CD4-positive, alpha-beta T cell treated with Interleukin-17A for 4 hours (primary cell): ENCODE measurements at places on chromosomes 12 and 14.

- no peak for DNase-seq
Measured at GRCh38 chr14:87097015-87097414, 896.0 kb downstream of the GALC start.

GRCh38 chr12:49547090-49547690 is 8.4 kb downstream of the KCNH3 start:
- no peak for DNase-seq

- DNase-seq, result no peak
Measured at GRCh38 chr14:103830511-103831270, 16.7 kb downstream of the PPP1R13B start.

DNA sequence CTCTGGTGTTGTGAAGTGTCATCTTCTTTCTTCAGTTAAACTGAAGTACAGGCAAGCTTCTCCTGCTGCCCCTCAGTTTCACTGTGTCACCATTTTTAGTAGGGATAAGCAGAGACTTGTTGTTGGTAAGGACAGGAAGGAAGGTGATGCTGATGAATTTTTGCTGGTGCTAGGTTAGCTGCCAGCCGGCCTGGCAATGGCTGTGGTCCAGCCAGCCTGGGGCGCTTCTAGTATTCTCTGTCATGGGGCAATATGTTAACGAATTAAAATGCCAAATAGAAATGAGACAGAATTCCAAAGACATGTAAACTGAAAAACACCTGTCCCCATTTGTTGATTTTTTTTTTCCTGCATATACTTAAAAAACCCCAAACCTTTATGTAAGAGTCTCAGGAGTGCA is 602.9 kb downstream of the DIO2 start:
- no peak for DNase-seq

- no peak for DNase-seq
Measured at GRCh38 chr12:14326699-14327098, 38.8 kb upstream of the ATF7IP start.

DNA sequence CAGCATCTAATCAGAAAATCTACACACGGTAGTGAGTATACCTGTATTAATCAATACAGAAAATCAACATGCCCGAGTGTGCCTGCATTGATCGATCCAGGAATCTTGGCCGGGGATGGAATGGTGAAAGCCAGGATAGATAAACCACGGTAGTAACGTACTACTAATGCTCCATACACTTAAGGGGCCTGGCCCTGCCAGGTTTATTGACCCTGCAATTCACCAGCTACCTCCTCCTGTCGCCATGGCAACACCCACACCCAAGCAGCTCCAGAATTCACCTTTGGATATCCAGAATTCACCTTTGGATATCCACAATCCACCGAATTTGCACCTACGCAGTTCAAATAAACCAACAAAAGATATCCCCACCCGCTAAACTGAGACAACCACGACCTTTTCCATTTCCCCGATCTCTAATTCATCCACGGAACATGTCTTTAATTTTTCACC is 14.8 kb upstream of the CALM1 start:
- peak; percentile 38 for DNase-seq

- DNase-seq, result no peak
Measured at GRCh38 chr14:63874223-63874622, 21.4 kb downstream of the SYNE2 start.

DNA sequence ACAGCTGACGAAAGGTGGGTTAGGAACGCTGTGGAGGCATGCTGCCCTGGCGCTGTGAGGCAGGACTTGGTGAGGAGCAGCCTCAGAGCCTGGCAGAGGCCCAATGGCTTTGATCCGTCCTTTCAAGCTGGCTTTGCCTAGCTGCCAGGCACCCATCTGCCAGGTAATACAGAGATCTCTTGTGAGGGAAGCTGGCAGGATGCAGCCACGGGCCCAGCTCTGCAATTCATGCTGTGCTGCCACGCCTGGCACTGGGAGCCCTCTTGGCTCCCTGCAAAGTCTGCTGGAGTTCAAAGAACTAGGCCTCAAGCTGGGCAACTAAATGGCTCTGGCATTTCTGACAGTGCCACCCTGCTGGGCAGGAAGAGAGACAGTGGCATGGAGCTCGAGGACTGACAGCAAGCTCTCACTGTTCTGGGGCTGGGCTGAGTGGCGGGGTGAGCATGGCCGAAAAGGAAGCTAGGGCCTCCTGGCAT is 18.7 kb downstream of the IQSEC3 start:
- DNase-seq, result no peak

DNA sequence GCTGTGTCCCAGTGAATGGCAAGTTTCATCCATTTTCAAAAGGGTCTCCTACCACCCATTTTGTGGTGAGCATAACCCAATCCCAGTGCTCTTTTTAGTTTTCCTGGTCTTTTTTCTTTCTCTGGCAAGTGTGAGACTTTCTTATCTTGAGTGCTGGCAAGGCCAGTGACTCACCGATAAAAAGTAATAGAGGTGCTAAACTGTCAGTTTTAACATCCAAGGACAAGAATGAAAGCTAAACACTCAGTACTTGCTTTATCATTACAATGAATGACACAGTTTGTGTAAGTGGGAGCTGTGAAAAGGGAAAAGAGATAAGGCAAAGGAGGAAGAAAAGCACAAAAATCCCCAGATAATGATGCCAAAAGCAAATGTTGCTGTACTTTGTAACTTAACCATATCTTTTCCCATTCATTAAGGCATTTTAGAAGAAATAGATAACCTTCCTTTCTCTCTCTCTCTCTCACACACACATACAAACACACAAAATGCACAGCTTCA is 4.9 kb upstream of the LRIG3 start:
- no peak for DNase-seq

- DNase-seq, result no peak
Measured at GRCh38 chr14:36455241-36455627, 64.8 kb downstream of the NKX2-1 start.

GRCh38 chr12:154058-154457 is 59.9 kb downstream of the SLC6A12 start:
- DNase-seq, result no peak

DNA sequence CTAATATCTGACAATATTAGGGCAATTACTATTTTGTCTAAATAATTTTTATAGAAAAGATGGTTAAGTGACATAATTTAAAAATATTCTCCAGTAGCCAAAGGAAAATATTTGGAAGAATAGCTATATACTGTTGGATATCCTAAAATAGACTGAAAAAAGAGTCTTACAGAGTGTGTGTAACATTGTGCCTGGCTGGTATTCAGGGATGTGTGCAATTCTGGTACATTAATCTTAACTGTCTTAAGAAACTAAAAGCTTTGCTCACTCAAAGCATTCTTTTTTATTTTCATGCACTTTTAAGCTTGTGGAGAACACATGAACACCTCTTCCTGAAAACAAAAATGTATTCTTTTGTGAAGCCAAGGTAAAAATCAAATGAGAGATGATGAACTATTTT is 10.1 kb upstream of the NR2C1 start:
- no peak for DNase-seq

DNA sequence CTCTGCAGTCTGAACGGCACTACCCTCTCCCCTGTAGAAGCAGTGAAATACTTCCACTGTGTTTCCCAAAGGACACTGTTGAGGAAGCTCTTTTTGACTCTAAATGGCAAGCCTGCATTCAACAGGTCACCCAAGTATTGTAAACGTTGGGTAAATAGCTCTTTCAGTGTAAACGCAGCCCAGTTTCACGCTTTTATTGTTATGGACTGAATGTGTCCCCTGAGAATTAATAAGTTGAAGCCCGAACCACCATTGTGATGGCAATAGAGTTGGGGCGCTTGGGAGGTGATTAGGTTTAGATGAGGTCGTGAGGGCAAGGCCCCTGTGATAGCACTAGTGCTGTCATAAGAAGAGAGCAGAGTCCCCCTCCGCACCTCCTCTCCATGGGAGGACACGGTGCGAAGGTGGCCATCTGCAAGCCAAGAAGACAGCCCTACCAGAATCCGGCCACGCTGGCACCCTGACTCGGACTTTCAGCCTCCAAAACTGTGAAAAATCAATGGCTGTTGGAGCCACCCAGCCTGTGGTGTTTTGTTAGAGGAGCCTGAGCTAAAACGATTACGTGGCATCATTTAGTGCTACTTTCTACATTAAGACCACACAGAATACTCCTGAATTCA is 1.1 kb downstream of the SERPINA10 start:
- no peak for DNase-seq

- DNase-seq, result no peak
Measured at GRCh38 chr12:31714406-31715271, 14.2 kb downstream of the AMN1 start.

DNA sequence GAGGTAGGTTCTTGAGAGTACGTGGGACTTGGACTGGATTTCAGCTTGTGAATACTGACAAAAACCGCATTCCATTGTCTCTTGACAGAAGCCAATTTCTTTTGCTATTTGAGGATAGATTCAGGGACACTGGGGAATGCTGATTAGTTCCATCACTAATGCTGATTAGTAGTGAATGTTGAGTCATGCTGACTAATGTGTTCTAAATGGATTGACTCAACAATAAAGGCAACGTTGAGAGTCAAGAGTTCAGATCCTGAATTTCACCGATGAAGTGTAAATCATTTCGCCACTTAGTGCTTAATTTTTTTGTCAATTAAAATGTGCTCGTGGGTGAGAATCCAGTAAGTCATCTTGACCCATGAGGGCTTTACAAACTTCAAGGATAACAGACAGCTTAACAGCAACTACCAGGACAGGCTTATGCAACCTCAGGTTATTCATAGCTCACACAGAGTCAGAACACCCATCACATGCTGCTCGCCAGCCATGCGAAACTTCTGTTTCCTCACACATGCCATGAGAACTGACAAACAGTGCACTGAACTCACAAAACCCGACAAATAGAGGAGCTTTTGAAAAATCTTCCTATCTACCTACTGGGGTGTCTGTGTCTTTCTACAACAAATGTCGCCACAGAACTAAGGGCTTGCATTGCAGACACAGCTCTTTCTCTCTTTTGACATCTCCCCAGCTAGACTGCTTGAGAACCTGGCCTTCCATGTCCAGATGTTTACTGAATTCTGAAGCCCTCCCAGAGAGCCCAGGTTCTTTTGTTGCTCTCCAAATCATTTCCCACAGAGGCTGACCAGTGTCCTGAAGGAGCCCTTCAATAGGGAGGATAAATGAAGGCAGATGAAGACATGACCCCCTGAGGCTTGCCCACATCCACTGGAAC is 316.4 kb downstream of the ZFP36L1 start:
- no peak for DNase-seq

DNA sequence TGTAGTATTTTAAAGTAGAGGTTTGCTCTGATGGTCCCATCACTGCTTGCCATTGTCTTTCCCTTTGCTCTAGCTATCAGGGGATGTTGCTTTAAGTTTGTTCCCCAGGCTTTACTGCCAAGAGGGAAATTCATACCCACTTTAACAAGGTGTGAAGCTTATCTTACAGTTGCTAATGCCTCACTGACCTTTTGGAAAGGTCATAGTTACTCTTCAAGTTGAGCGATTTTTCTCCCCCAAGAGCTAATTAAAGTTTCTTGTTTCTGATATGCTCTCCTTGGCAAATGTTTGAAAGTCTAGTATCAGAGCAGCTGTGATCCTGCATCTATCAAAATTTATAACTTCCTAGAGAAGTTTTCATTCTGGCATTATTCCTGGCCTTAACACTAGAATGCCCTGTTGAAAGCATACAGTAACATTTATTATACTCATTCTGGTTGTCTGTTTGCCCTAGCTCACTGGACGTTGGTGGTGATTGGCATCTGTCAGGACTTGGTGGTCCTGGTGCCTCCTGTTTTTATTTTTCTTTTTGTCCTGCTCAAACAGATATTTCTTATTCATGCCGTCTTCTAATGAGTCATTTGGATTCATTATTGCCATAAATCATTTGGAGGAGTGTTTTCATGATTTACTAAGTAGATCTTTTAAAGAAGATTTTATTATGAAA is 8.1 kb downstream of the ATP2A2 start:
- DNase-seq, result no peak

DNA sequence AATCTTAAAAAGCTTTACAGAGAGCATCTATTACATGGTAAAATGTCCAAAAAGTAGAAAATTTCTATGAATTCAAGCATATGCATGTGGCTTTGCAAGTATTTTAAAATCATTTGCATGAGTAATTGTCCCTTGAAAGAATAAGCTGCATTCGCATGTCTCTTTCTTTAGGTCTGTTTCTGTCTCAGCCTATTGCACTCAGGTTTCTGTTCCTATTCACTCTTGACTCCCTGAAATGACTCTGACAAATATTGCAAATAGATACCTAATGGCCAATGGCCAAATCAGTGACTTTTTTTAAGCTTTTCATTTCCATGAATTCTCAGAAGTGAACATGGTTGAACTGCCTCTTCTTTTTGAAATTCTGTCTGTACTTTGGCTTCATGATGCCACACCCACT is 6.4 kb upstream of the TTC8 start:
- no peak for DNase-seq

DNA sequence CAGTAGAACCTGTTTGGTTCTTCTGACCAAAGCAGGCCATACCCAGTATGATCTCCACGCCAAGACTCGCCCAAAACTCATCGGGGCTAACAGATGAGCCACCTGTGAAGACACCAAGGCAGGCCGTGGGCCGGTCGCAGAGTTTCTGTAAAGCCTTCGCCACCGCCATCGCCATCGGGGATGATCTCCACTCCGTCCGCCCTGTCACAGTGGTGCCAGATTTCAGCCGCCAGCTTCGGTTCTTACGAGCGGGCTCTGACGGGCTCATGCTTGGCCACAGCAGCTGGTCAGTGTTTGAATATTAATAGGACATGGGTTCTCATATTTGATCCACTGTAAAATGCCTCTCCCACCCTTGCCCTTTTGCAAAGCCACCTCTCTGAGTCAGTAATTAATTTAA is 113.2 kb upstream of the TMEM132D start:
- no peak for DNase-seq

GRCh38 chr14:100731011-100731670 is 4.4 kb downstream of the DLK1 start:
- no peak for DNase-seq

GRCh38 chr12:85509081-85509856 is 229.2 kb downstream of the ALX1 start:
- no peak for DNase-seq

DNA sequence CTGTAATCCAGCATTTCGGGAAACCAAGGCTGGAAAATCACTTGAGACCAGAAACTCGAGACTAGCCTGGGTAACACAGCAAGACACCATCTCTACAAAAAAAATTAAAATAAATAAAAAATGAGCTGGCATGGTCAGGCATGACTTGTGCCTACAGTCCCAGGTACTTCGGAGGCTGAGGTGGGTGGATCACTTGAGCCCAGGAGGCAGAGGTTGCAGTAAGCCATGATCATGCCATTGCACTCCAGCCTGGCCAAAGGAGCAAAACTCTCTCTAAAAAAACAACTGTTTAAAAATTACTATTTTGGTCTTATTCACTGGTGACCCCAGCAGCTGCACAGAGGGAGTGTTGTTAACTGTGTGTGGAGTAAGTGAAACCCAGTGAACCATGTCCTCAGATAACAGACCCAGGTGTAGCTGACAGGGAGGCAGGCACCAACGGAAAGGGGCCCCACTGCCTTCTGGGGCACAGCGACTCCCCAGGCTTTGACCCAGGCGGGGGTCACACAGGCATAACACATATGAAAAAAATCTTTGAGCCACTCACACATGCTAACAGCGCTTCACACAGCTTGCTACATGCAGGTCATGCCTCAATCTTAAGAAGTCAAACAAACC is 12.1 kb downstream of the DDX54 start:
- no peak for DNase-seq

- peak; percentile 57 for DNase-seq
Measured at GRCh38 chr14:91310606-91311283, 66.2 kb upstream of the GPR68 start.

GRCh38 chr14:73685328-73685727 is 28.9 kb downstream of the PNMA1 start:
- no peak for DNase-seq

GRCh38 chr12:3213188-3213587 is 136.0 kb downstream of the TSPAN9 start:
- no peak for DNase-seq
